ENCODE measurements at places on chromosomes 6 and 20. TPM values are rescaled to one million over a fixed set of nuclear protein-coding genes. Genes with fewer than 3 reads are reported as not detected.

The BMP7 gene
- total RNA-seq: 2.7 TPM

The WASF1 gene
- total RNA-seq: 6.0 TPM

The GCLC gene
- 138 TPM for total RNA-seq

The XKR7 gene
- total RNA-seq: not detected

The DLL1 gene
- total RNA-seq: 89.1 TPM

The BMP5 gene
- total RNA-seq: 6.0 TPM

The NMBR gene
- total RNA-seq: not detected

The GINS1 gene
- total RNA-seq: 1.4 TPM

The METTL24 gene
- 11.2 TPM for total RNA-seq
